ENCODE measurements at places on chromosomes 2 and 18.

- DNase-seq: no peak
These were observed 133.5 kb downstream of the SRBD1 start for GRCh38 chr2:45477546-45477945.

DNA sequence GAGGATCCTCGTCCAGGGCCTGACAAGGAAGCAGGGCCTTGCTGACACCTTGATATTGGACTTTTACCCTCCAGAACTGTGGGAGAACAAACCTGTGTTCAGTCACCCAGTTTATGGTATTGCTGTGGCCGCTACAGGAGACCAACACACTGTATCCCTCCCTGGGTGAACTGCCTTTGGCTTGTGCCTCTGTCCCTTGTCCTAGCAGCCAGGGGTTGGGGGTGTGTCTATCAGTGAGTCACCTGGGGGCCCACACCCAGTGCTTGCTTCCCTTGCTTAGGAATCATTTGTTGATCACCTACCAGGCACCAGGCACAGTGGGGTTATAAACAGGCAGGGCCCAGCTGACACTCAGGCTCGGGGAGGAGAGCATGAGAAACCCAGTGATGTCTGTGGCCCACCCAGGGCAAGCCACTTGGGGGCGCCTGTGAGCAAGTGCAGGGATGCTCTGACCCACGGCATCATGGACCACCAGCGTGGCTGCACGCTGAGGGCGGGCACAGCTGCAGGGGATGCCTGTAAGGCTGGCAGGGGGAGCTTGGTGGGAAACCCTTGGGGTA, 17.1 kb downstream of the TMEM185B start:
- no peak for DNase-seq

GRCh38 chr2:187656123-187656522, 101.9 kb upstream of the TFPI start:
- DNase-seq: no peak

GRCh38 chr2:20429528-20429927, 17.3 kb upstream of the RHOB start:
- DNase-seq: no peak

- DNase-seq: no peak
These were observed 154.6 kb upstream of the MGAT5 start for GRCh38 chr2:134099273-134099672.

DNA sequence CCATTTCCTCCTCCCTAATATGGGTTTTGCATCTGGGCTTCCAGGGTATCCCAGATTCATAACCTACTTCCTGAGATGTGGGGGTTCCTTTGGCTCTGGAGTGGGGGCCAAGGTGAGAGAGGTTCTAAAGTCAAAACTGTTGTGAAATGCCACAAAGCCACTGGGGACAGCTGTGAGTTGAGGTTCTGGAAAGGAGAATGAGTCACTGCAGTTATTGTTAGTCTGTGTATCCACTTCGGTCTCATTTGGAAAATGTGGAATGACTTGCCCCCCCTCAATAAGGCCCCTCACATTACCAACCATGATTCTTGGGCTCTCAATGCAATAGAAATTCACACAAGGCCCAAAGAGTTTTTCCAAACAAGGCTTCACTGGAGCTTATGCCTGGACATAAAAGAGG, 51.1 kb upstream of the LGALSL start:
- DNase-seq: no peak

DNA sequence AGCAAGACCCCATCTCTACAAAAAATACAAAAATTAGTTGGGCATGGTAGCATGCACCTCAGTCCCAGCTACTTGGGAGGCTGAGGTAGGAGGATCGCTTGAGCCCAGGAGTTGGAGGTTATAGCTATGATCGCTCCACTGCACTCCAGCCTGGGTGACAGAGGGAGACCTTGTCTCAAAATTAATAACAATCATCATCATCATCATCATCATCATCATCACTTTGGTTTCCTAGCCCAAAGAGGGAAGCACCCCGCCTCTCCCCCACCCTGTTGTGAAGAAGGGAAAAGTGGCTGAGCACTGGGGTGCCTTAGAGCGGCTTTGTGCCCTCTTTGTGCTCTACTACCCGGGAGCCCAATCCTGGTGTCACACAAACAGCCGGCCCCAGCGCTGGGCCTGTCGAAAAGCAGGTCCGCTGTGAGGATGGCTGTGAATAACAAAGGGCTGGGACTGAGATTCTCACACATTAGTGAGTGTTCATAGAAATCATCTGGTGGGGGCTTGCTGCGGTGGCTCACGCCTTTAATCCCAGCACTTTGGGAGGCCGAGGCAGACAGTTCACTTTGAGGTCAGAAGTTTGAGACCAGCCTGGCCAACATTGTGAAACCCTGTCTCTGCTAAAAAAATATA, 42.6 kb upstream of the ASXL2 start:
- DNase-seq: no peak

GRCh38 chr2:4675295-4675694, 971.9 kb downstream of the DCDC2C start:
- DNase-seq: no peak

- DNase-seq: no peak
These were observed 53.1 kb downstream of the AP1S3 start for GRCh38 chr2:223784221-223784772.

GRCh38 chr2:74201596-74201995, 3.2 kb downstream of the MTHFD2 start:
- DNase-seq: no peak
